AG10803 (cell line): ENCODE measurements at places on chromosomes 16 and 17.

DNA sequence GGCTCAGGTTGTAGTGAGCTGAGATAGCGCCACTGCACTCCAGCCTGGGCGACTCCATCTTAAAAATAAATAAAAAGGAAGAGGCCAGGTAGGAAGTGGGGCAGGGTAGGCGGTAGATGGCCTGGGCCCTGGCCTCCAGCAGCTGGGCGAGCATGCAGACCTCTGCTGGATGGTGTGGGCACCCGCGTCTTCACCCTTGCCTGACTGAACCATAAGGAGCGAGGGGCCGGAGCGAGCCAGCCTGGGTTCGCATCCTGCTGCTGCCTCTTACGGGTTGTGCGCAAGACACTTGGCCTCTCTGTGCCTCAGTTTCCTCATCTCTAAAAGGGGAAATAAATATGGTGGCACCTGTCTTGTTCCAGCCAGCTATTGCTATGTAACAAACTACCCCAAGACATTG is 146.1 kb upstream of the GSE1 start:
- no peak for DNase-seq

DNA sequence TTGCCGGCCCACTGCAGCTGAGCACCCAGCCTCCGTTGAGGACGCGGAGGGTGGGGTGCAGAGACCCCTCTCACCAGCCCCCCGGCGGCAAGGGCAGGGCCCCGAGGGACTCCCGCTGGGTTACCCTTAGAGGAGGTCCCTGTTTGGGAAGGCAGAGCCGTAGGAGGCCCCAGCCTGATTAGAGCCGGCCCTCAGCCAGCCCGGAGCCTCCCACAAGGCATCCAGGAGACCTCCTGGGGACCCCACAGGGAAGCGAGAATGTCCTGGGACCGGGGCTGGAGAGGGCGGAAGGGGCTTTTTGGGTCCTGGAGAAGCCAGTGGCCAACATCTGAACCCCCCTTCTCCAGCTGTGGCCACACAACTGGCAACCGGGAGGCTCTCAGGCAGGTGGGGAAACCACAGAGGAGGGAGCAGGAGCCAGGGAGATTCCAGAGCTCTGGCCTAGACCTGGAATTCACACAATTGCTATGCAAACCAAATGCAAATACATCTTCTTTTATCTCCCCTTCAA is 21.7 kb upstream of the SP6 start:
- DNase-seq: no peak

GRCh38 chr17:16516594-16517051 is 24.6 kb upstream of the LRRC75A start:
- peak; percentile 44 for DNase-seq

DNA sequence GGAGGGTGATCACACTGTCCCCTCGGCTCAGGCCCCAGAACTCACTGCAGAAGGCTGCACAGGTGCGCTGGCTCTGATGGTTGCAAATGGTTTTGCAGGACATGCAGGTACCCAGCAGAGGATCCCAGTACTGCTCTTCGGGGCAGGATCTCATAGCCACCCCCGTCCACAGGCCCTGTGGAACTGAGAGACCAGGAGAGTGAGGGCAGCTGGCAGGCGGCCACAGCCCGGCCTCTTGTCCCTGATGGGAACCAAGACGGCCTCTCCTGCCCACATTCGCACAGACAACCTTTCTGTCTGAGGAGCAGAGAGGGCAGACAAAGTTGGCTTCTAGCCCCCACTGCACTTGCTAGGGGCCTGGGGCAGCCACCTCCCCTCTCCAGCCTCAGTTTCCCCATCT is 19.5 kb downstream of the TNFRSF13B start:
- DNase-seq: no peak

DNA sequence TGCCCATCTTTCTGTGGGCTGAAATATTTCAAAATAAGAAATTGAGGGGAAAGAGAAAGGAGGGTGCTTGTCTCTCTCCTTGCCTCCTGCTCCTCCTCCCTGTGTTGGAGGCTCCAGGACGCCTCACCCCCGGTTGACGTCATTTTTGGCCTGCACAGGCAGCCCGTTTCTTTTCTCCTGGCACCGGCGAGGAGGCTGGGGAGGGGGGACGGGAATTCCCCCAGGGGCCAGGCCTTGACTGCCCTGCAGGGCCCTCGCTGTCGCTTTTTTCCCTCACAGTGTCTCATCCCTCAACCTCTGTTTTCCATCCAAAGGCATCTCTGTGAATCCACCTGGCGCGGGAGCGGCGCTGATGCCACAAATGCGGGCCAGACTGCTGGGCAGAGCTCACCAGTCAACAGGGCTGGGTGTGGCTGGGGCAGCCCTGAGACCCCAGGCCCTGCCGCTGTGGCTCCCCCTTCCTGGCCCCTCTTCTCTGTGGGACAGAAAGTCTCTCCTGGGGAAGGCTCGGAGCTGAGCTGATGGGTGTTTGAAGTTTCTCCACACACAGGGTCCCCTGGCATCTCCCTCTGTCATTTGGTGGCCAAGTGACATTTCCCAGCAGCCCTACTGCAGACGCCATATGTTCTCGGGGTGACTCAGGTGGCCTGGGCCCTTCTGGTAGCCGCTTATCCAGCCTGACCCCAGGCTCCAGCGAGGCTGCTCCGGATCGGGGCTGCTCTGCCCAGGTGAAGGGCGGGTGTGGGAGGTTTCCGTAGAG is 16.0 kb downstream of the CENPX start:
- peak; percentile 43 for DNase-seq

DNA sequence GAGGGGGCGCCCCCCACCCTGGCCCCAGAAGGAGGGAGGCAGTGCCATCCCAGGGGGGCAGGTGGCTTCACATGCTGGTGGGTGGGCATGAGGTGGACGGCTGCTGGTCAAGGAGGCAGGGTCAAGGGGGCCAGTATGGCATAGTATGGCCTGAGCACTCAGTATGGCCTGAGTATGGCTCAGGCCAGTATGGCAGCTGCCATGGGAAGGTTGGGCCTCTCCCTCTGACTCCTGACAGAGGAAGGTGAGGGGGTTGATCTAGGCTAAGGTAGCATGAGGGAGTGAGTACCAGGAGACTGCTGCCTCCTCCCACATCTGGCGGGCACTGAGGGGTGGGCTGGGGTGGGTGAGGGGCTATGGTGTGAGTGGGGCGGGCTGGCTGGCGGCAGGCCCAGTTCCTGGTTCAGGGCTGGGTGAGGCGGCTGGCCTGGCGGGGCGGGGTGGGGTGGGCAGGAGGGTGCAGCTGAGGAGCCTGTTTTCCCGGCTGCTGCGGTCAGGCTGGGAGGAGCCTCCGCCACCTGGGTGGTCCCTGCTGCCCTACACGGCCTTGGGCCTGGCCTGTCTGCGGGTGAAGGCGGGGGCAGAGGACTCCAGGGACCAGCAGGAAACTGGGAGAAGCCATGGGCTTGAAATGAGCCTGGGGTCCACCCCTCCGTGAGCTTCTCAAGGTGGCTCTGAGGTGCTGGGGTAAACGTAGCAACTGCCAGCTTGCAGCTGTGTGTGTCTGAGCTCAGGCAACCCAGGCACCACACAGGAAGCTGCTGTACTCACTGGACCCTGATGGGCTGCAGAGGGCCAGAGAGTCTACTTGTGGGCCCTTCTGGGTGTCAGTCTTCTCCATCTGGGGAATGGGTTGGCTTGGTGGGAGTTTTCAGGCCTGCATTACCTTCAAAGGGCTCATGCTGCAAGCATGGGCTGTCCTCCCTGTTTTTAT is 57.0 kb downstream of the RAI1 start:
- no peak for DNase-seq

DNA sequence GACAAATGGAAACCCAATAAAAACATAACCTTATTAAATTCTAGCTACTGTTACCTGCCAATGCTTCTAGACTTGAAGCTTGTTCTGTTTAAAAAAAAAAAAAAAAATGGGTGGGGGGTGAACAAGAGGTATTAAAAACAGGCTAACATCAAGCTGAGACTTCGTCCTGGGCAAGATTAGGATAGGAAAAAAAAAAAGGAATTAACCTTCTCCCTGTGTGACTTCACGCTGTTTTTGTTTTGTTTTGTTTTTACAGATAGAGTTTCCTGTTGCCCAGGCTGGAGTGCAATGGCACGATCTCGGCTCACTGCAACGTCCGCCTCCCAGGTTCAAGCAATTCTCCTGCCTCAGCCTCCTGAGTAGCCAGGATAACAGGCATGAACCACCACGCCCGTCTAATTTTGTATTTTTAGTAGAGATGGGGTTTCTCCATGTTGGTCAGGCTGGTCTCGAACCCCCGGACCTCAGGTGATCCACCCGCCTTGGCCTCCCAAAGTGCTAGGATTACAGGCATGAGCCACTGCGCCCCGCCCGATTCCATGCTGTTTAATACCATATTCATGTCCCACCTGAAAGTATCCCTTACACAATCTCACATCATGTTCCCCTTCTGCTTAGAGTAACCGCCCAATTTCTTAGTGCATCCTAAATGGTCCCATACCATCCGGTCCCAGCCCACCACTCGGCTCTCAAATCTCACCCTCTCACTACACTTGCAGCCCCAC is 2.2 kb downstream of the USP31 start:
- no peak for DNase-seq

- no peak for DNase-seq
Measured at GRCh38 chr16:69055008-69055407, 50.4 kb upstream of the HAS3 start.
